Stimulated activated CD4-positive, alpha-beta T cell treated with anti-CD3 and anti-CD28 coated beads, Interleukin-15, amount 100 ng/mL, for 24 hours (primary cell): ENCODE measurements at places on chromosomes 12 and 14.
A peak's percentile ranks its signal among the peaks of the same experiment; 100 is the strongest.

DNA sequence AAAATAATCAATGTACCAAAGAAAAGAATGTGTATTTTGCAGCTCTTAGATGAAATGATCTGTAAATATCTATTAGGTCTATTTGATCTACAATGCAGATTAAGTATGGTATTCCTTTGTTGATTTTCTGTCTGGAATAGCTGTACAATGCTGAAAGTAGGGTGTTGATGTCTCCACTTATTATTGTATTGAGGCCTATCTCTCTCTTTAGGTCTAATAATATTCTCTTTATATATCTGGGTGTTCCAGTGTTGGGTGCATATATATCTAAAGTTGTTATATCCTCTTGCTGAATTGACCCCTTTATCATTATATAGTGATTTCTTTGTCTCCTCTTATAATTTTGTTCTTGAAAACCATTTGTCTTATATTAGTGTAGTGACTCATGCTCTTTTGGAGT, 885.5 kb upstream of the FOXG1 start:
- DNase-seq = no peak

DNA sequence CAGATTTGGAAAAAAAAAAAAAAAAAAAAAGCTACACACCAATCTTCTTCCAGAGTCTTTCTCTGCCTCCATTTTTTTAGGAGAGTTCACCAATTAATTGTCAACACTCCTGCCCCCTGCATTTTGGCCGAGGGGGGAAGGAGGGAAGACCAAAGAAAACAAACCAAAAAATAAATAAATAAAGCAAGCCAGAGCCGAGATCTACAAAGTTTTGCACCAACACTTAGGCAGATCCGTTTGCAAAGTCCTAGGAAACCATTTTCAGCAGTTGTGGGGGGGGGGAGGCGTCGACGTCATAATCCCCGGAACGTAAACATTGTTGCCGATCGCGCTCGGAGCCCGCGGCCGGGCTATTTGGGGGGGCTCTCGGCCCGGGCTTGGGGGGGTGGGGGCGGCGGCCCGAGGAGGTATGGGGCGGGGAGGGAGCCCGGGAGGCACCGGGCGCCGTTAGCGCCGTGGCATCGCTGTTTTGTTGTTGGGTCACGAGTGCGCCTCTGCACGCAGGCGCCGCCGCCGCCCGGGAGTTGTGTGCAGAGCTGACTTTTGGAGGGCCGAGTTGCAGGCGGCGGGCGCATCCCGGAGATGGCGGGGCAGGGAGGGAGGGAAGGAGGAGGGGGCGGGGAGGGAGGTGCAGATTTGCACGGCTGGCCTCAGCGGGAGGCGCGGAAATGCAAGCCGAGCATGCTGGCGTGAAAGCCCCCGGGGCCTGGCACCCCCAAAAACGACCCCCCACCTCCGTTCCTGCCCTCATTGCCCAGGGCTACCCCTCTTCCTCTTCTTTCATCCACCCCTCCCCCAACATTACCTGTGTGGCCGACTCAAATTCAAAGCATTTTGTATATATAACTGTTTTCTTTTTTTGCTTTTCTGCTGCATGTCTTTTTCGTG, 598 bp downstream of the KDM2B start:
- peak; percentile 78 for DNase-seq

DNA sequence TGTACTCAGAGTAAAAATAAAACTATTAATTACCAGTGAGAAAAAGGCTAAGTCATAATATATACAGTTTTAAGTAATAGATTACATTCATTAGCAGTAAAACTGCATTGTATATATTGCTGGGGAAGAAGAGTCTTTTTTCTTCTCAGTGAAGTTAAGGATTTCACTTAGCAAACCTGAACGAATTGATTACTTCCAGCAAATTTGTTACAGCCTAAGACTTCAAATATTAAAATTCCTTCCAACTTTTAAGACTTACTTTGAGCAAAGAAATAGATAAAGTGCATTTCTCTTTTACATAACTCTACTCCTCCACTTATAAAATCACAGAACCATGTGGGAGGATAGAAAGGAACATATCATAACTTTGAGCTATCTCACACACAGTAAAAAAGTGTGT, 43.3 kb downstream of the PIK3C2G start:
- no peak for DNase-seq

GRCh38 chr14:69880044-69880487, 850 bp downstream of the SMOC1 start:
- DNase-seq = no peak

- DNase-seq = peak; percentile 44
Observed at GRCh38 chr12:58920102-58920960, at the start of gene LRIG3. Gene LRIG3, minus strand, starts transcription at chr12:58920504. Its CDS starts 269 bp downstream, at chr12:58920235.

GRCh38 chr12:52944683-52945388, 4.1 kb upstream of the KRT18 start:
- no peak for DNase-seq

- no peak for DNase-seq
Observed at GRCh38 chr14:102125546-102125945, 14.2 kb upstream of the WDR20 start.
